ENCODE measurements at places on chromosomes 4 and X.

GRCh38 chrX:129449148-129449547 is 74.1 kb downstream of the SMARCA1 start:
- DNase-seq: no peak

DNA sequence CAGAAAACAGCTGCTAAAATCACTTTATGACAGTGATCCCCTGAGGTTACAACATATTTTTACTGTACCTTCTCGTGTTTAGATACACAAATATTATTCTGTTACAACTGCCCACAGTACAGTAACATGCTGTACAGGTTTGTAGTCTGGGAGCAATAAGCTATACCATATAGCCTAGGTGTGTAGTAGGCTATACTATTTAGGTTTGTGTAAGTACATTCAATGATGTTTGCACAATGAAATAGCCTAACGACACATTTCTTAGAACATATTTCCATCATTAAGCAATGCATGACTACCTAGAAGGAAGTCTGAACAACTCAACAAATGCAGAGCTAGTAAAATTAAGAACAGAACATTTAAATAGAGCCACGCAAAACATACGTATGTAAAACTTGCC is 112.7 kb downstream of the ZAR1 start:
- DNase-seq: no peak

GRCh38 chrX:22424122-22424915 is 151.6 kb downstream of the CBLL2 start:
- DNase-seq: no peak

DNA sequence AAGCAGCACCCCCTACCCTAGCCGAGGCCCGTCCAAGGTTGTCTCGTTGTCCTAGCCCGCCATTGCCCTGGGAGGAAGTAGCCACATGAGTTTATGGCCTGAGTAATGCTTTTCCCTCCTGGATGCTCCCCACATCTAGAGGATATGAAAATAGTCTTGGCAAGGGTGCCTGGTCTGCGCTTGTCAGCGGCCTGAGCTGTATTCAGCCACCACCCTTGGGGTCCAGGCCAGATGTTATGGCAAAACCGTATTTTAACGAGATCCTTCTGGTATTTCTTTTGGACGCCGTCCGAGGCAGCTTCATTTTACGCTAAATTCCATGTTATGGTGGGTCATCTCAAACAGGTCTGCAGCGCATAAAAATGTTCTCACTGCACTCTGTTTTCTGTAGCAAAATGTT is 89.3 kb downstream of the GPR143 start:
- no peak for DNase-seq

GRCh38 chr4:138938366-138938690 is 77.3 kb upstream of the NOCT start:
- no peak for DNase-seq

DNA sequence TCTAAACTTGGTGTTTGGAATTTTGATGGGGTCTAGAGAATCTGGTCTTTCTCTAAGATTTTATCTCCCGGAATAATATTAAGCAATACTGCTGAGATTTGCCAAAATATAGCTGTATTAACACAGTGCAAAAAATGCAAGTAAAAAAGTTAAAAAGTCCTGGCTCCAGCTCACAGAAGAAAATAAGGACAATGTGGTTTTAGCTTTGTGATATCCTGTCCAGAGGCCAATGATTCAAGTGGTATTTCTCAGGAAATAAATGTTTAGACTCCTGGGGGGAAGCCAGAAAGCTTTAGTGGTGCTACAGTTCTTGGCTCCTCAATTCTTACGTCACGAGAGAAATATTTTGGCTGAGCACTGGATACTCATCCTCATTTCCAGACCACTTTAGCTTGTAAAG is 40.9 kb upstream of the IL13RA2 start:
- DNase-seq: no peak

GRCh38 chr4:39642885-39643552 is 4.4 kb upstream of the SMIM14 start:
- DNase-seq: no peak

DNA sequence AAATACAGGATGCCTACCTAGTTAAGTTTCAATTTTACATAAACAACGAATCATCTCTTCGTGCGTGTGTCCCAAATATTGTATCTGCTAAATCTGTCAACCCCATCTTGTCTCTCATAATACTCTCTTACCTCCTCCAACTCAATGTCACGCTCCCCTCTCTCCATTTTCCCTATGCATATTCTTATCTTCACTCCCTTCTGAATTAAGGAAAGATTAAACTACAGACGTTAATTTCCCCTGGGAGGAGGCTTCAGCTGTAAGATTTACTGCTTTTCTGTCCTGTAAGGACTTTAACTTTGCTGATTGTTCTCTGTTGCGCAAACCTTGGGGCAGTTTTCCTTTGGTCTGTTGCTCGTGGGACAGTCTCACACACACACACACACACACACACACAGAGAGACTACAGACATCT is 455 bp upstream of the ABCB7 start:
- DNase-seq: no peak

- no peak for DNase-seq
Measured at GRCh38 chr4:158032733-158033415, 140.0 kb downstream of the GASK1B start.

GRCh38 chr4:10015140-10015753 is 6.0 kb downstream of the SLC2A9 start:
- DNase-seq: peak; percentile 74

GRCh38 chrX:40748977-40749376 is 13.6 kb upstream of the MED14 start:
- DNase-seq: no peak

DNA sequence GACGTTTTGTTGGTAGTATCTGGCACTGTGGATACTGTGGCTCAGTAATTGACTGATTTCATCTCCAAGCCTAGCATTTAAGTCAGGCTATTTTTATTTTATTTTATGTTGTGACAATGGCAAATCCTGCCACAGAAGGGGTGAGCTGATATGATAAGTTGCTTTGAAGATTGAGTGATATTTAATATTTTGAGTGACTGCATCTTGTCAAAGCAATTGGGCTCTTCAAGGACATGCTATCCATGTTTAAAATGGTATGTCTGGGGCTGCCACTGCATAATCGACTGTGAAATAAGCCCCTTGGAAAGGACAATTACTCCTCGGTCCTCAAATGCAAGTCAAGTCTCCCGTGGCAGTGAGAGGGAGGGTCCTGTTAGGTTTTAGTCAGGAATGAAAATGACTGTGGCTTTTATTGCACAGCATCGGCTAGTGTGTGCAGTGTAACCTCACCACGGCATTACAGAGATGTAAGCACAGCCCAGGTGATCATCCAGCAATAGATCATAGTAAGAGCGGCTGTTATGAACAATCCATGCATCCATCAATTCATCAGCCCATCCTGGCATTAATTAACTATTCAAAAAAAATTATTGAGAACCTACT is 178.2 kb downstream of the GBA3 start:
- DNase-seq: no peak

GRCh38 chr4:41179498-41180195 is 34.7 kb downstream of the APBB2 start:
- no peak for DNase-seq

- DNase-seq: peak; percentile 51
Measured at GRCh38 chrX:49627086-49627777, 28.4 kb downstream of the GAGE1 start.

GRCh38 chrX:12263211-12263610 is 124.9 kb downstream of the FRMPD4 start:
- no peak for DNase-seq

DNA sequence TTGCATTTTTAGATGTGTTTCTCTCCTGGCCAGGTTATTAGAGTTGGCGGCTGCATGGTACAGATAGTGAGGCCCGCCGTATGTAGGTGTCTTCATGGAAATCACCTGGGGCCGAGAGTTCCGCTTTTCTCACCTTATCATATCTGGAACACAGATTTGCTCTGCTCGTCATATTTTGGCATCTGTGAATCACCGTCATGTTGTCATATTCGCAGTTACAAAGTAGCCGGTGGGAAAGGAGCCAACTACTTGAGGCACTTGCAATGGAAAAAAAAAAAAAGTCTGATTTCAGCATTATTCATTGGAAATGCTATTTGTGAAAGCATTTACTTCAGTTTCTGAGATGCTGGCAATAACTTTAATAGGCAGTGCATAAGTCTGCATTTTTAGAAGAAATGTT is 1715.2 kb upstream of the TENM3 start:
- no peak for DNase-seq
